ENCODE measurements at places on chromosomes 5 and 9.

DNA sequence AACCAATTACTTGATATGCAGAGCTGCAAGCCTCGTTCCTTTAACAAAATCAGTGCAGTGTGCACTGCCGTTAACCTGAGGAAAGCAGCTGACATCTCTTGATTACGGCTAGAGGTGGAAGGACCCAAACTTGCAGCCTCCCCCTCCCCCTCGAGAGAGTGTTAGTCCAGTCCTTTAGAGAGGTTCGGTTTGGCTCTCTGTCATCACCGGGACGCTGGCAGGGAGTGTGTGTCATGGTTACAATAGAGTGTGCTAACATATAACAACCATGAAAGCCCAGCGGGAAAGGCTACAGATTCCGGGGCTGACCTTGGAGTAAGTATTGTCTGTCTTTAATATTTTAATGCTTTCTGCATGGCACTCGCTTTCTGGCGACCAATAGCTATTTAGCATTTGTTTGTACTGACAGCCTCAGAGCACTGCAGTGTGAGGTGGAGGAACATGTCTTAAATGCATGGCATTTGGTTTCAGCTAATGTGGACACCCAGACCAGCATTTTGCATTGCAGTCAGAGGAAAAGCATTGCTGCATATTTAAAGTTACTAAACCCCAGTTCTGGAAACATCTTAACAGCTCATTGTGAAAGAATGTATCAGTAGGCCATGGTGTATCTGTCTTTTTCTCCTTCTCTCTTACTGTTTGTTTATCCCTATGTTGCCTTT is 237.5 kb downstream of the CD180 start:
- DNase-seq = no peak

DNA sequence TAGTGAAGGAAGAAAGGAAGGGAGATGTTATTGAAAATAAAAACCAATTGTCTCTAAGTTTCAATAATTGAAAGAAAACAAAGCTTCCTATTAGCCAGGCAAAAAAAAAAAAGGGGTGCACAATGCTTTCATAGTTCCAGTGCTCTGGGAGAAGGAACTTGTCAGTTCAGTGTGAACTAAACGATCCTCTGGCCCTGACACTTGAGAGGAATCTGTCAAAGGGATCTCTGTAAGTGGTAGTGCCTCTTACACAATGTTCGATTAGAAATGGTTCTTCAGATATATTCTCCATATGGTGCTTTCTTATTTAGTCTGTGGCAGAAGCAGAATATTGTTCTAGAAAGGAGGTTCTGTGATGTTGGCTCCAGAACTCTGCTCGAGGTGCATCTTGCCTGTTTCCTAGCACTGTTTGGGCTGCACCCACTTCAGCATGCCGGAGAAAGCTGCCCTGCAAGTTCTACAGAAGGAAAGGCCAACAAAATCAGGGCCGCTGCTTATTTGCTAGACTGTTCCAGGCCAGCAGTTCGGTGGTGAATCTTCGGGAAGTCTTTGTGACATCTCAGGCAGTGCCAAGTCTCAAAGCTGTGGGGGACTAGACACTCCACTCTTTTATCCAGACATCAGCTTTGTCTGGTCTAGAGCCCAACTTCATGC is 90.9 kb downstream of the PIK3R1 start:
- DNase-seq = no peak

DNA sequence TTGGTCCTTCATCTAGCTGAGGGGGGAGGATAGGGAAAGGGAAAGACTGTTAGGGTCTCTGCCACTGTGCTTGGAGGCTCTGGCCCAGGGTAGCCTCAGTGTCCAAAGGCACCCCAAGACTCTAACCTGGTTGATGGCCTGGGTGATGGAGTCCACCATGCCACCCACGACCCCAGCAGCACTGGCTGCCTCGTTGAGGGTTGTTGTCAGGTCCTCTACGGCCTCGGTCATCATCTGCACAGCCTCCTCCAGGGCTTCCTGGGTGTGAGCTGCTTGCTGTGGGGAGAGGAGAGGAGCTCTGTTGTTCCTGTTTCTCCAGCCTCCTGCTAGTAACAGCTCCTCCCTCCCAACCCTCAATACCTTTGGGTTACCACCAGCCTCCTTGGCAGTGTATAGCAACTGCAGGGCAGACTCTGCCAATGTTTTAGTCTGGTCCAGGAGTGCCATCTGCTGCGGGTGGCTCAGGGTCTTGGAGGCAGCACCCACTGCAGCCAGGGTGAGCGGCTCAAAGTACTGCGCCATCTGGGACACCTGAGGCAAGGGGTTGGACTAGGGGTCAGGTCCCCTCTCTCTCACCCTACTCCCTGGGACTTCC is 16.2 kb upstream of the TPM2 start:
- DNase-seq = no peak

DNA sequence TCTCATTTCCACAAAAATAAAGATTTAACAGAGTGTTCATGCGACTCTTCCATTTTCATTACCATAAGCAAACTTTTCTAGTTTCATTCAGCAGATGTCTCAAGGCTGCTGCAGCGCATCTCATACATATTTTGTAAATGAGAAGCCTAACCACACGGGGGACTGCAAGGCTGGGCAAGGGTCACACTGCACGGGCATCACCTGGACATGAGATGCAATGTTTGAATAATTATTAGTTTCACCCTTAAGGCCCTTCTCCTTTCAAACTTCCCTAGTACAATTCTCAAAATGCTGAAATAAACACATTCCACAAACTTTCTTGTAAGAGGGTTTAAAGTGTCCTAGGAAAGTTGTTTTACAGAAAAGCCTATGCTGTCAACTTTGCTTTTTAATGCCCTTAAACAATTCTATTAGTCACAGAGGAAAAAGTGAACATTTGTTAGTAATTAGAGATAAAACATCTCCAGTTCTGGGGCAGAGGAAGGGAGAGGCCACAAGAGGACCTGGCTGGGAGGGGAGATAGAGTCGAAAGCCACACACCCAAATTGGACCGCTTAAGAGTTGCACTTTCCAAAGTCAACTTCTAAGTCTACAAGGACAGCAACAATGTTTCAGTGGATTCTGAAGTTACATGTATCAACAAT is 1.3 kb downstream of the DENND1A start:
- DNase-seq = no peak

- DNase-seq = no peak
Measured at GRCh38 chr5:56543441-56544388, 271.6 kb upstream of the MAP3K1 start.

Data from glomerular endothelial cell (primary cell).